AG10803 (cell line): ENCODE measurements at places on chromosomes 13 and 19.

- DNase-seq = peak; percentile 77
These were observed 83.2 kb upstream of the MCF2L start for GRCh38 chr13:112885782-112886268.

DNA sequence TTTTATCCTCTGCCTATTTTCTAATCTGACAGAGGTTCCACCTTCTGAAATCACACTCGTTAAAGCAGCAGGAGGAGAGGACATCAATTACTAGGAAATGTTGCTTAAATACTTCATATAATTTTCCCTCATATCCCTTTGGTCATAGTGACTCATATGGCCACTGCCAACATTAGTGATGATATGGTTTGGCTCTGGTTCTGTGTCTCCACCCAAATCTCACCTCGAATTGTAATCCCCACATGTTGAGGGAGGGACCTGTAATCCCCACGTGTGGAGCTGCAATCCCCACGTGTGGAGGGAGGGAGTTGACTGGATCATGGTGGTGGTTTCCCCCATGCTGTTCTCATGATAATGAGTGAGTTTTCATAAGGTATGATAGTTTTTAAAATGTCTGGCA lies 618.4 kb upstream of the SLITRK5 start:
- DNase-seq = peak; percentile 1

DNA sequence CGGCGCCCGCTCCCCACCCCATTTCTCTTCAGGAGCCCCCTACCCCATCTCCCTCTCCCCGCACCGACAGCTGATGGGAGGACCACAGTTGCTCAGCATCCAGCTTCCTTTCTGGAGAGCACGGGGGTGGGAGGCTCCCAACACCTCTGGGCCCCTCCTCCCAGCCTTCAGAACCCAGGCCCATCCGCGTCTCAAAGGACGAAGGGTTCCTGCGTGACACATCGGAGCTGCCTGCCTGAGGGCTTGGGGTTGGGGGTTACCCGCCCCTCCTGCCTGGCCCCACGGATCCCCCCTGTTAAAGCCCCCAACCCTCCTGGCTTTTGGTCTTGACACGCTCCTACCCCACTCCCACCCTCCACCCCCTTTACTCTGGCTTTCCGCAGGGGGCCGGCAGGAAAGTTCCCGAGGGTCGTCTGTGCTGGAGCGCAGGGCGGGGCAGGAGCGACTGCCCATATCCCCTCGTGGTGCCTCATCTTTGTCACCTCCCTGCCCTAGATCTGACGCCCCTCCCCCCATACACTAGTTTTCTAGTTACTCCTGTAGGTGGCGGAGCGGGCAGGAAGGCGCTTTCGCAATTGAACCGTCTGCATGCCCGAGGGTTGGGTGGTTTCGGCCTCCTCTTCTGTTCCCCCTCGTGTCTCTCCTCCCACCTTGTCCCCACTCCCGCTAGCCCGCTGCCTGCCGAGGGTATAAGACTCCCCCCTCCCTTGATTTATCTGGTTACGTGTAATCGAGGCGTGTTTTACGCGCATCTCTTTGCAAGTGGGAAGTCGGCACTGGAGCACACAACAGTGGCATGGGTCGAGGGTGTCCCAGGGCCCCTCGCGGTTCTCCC lies 924 bp downstream of the TRAPPC5 start:
- peak; percentile 71 for DNase-seq

DNA sequence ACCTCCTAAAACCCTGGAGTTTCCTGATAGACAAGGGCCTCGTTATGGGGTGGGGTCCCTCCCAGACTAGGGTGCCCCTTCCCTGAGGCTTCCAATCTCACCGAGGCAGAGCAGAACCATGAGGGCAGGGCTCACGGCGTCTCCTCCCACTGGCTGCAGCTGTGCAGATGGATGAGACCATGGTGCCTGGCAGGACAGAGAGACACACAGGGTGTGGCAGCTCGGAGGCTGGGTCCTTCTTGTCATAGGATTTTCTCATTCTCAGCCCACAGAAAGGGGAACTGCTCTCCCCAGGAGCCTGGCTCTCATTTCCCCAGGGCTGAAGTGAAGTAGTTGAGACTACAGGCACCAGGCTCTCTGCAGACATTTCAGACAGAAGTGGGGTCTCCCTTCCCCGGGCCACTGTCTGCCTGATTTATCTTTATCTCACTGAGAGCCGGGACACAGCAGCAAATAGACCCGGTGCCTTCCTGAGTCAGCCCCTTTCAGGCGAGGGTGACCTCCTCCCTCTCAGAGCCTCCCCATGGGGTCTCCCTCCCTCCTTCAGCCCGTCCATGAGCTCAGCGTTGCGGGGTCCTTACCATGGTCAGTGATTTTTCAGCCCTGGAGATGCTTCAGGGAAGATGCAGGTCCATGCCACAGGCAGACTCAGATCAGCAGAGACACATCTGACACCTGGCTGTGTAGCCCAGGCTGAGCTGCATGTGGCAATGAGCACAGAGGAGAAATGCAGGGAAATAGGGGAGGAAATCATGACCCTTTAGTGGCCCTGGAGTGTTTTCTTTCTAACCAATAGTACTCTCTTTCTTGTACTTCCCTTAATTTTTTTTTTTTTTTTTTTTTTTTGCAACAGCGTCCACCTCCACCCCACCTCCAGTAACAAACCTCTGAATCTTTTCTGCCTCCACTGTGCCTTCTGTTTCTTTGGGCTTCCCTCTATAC lies at the start of gene LILRA5:
Gene LILRA5, minus strand, starts transcription at position 731 of the 942 bp plus-strand sequence. Its CDS starts 147 bp downstream, at position 584.
- no peak for DNase-seq

DNA sequence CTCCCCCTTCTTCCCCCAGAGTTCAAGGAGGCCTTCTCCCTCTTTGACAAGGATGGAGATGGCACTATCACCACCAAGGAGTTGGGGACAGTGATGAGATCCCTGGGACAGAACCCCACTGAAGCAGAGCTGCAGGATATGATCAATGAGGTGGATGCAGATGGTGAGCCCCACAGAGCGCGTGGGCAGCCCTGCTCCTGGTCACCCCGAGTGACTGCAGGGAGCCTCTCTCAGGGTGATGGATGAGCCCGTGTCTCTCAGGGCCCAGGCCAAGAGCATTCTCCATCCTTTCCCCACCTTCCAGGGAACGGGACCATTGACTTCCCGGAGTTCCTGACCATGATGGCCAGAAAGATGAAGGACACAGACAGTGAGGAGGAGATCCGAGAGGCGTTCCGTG lies 7.0 kb downstream of the CALM3 start:
- no peak for DNase-seq

DNA sequence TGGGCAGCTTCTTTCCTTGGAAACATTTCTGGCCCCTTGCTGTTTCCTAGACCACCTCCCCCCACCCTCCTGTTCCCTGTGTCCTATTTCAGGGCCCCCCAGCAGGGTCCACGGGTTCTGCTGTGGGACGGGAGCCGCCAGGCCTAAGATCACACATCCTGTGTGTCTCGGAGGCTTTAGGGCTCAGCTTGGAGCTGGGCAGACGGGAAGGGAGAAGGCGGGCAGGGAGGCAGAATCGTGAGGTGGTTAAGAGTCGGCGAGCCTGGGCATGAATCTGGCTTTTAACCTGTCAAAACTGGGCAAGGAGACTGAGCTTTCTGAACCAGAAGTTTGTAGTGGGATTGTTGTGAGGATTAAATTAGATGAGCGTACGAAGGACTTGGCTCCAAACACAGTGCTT lies 4.8 kb downstream of the KCNC3 start:
- no peak for DNase-seq

- DNase-seq = no peak
These were observed 150.9 kb downstream of the LACC1 start for GRCh38 chr13:44030615-44031014.

DNA sequence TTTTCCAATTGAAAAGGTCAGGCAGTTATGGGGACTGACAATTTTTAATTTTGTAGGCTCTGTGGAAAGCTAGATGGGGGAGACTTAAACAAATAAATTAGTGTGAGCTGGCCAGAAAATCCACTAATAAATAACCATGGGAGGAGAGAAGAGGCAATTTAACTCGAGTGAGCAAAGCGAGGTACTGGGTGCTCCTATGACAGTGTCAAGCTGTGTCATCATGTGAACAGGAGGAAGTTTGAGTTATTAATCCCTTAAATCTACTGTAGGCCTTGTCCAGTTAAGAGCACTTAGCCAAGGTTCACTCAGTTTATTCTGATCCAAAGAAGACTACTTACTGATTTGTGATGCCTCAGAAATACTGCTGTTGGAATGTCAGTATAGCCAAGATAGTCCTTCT lies 122.8 kb downstream of the OXGR1 start:
- no peak for DNase-seq

GRCh38 chr13:42392716-42393572 lies 121.0 kb downstream of the AKAP11 start:
- no peak for DNase-seq

- DNase-seq = no peak
These were observed 343.2 kb downstream of the KCNRG start for GRCh38 chr13:50358231-50359040.

- peak; percentile 44 for DNase-seq
These were observed 22.5 kb upstream of the ZNF429 start for GRCh38 chr19:21482863-21483276.

DNA sequence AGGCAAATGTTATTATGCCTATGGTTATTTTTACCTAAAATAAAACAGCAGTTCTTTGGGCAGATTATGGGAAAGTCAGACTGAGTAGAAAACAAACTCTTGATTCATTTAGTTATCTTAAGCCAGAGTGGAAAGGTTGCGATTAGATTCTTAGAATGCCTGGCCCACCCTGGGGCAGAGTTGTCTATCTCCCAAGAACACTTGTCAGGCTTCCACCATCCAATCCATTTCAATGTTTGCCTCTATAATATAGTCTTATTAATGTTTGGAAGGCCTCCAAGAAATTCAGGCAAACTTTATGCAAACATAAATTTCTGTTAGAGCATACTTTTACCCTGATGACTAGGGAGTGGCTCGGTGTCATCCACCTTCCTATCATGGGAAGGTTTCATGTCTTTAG lies 207.0 kb downstream of the SLITRK6 start:
- DNase-seq = no peak

DNA sequence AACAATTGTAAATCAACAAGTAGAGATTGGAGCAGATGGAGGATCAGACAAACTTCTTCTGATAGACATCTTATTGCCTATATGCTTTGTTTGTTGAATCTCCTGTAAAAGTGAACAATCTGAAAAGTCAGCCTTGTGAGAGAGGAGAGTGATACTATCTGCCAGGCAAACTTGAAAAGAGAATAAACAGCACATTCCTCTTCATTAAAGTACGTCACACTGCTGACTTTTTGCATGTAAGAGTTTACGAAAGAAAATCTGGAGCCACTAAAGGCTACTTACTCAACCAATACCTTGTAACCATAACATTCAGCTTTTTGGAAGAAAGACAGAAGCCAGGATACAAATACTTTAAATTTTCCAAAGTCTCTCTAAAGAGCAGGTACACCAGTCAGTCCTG lies 42.5 kb downstream of the EDNRB start:
- peak; percentile 46 for DNase-seq

DNA sequence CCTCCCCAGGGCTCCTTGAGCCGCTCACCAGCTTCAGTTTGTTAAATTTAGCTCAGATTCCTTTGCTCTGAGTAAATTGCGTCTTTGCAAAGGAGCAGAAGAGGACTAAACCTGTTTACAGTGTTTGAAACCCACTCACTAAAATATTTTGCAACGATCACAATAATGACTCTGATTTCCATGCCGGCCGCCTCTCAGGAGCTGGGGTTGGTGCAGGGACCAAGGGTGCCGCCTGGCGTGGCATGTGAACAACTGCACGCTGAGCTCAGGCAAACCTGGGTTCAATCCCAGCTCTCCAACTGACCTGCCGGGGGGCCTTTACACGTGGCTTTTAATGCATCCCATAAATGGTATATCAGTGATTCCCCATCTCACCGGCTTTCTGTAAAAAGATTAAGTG lies 68.7 kb upstream of the CACNA1A start:
- peak; percentile 50 for DNase-seq

DNA sequence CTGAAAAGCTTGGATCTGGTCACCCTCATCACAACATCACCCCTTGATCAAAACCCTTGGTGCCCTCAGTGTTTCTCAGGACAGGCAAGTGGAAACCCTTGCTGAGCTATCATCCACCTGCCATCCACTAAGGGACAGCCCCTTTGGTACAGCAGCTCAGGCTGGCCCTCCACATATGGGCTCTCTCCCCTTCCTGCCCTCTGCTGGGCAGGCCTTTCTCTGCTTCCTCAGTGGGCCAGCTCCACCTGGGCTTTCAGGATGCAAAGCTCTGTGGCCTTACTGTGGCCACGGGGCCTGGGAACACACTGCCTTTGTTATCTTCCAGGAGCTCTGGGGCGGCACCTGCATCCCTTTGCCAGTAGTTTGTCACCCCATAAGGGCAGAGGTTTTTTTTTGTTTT lies 4.9 kb downstream of the SUGP1 start:
- no peak for DNase-seq

GRCh38 chr13:85091631-85092234 lies 707.5 kb downstream of the SLITRK6 start:
- DNase-seq = no peak

DNA sequence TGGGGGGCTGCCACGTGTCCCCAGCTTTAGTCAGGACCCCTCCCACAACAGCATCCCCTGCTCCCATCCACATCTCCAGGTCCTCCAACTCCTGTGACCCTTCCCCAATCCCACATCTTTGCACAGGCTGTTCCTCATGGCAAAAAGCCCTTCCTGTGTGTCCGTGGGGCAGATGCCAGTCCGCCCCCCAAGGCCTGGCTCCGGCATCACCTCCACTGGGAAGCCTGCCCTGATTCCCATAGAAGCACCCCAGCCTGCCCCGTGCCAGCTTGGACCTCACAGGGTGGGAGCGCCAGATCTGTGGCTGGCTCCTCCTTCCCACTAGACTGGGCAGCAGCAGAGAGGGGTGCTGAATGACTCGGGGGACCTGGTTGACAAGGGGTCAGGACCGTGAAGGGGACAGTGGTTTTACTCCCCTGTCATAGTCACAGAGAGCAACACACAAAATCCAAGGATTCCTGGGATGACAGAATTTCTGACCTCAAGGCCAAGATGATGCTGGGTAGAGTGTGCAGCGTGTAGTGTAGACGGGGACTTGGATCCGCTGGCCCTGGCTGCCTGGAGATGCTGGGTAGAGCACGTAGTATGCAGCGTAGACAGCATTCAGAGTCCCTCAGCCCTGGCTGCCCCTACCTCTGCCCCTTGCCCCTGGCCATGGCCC lies 13.3 kb downstream of the KLF2 start:
- peak; percentile 23 for DNase-seq

DNA sequence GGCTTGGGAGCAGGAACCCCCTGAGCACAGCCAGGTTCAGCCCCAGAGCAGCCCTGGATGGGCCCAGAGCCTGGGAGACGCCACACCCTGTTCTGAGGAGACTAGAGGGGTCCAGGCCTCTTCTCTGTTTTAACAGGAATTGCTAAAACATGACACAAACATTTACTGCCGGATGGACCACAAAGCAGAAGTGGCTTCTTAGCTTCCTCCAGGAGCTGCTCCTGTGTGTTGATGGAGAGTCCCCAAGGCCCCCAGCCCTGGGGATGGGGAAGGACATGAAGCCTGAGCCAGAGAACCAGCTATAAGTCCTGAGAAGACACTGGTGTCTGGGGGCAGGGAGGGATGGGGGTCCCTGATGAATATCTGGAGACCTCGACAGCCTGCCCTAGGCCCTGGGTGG lies 14.6 kb downstream of the CEACAM3 start:
- no peak for DNase-seq
